ENCODE measurements at places on chromosomes 2 and 18.

DNA sequence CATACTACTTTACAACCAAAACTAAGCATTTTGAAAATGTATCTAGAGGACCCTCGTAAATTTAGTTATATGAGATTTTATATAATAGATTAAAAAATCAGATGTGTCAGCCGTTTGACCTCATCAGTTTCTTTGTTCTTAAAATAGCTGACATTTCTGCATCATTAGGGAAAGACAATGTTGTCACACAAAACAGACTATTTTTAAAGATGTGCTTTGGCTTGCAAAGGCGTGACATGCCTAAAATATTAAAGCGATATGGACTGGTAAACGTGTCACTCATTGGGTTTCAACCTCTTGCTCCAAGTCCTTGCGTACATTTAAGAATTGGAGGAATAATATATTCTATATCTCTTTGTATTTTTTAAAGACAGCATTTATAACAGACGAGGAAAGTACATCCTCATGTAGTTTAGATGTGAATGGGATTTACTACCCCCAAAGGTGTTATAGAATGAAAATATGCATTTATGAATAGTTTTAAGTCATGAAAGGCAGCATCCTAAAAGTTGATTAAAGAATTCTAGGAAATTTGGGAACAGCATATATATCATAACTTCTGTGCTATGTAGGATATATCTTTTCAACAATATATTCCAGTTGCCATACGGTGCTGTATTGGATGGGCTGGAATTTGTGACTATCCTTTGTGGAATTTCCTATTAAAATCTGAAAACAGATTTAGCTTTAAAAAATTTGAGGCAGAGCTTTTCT lies 3.8 kb downstream of the MYL12A start:
- no peak for DNase-seq

- DNase-seq = no peak
Observed at GRCh38 chr2:29322011-29322410, 206.8 kb downstream of the CLIP4 start.

- no peak for DNase-seq
Observed at GRCh38 chr2:233032551-233033320, at the start of gene NEU2. NEU2 (plus strand) TSS chr2:233032672; CDS start chr2:233032672, 0 bp downstream.

GRCh38 chr2:28199995-28200679 lies 192.5 kb upstream of the FOSL2 start:
- no peak for DNase-seq

Measured in T-cell (primary cell).